Right lobe of liver (tissue), 6 donors: ENCODE measurements at places on chromosomes 12 and 14. TPM values are rescaled to one million over a fixed set of nuclear protein-coding genes. Genes with fewer than 3 reads are reported as not detected.

GRCh38 chr12:48978291-48978740 is at the start of gene WNT1:
Gene WNT1, plus strand, starts transcription at chr12:48978322. Its CDS starts 329 bp downstream, at chr12:48978651.
- H3K4me1 ChIP-seq = peaks cover 4% of the 10 kb centered on the region
- no peak within 1 kb of the TSS for H3K27ac ChIP-seq
- H3K27me3 ChIP-seq = peaks cover 8% of the 10 kb centered on the region
- no peak for DNase-seq

DNA sequence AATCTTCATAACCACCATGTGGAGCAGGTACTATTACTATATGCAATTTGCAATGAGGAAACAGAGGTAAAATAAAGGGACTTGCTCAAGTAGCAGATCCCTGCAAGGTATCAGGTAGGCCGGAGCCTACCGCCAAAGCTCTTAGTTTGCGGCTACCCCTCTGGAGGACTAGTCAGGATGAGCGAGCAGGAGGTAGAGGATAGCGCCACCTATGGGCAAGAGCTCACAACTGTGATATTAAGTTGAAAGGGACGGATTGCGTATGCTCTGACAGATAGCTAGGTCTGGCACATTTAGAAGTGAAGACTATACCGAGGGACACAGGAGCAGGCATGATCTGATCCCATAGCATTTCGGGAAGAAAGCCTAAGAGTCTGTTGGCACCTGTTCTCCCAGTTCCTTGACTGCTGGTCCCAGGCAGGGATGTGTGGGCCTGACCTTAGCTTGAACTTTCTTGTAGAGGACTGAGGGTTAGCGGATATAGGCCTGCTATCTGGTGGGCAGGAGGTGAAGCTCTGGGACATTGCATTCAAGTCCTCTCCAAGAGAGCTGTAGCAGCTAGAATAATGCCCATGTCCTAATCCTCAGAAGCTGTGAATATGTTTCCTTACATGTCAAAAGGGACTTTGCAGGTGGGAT is 48.0 kb downstream of the SLC17A8 start:
- H3K27me3 ChIP-seq = no peaks in the 10 kb centered on the region
- no peak for DNase-seq
- H3K4me3 ChIP-seq = no peak overlapping the region
- no peaks in the 10 kb centered on the region for H3K4me1 ChIP-seq

GRCh38 chr12:6224550-6224949 is 24.4 kb downstream of the CD9 start:
- H3K4me3 ChIP-seq = no peak overlapping the region
- H3K27ac ChIP-seq = no peak overlapping the region
- no peaks in the 10 kb centered on the region for H3K36me3 ChIP-seq
- H3K27me3 ChIP-seq = no peaks in the 10 kb centered on the region
- DNase-seq = no peak

GRCh38 chr14:74599321-74599761 is 12.7 kb downstream of the LTBP2 start:
- no peak overlapping the region for H3K4me3 ChIP-seq
- no peak for DNase-seq
- H3K4me1 ChIP-seq = no peaks in the 10 kb centered on the region
- no peaks in the 10 kb centered on the region for H3K36me3 ChIP-seq

DNA sequence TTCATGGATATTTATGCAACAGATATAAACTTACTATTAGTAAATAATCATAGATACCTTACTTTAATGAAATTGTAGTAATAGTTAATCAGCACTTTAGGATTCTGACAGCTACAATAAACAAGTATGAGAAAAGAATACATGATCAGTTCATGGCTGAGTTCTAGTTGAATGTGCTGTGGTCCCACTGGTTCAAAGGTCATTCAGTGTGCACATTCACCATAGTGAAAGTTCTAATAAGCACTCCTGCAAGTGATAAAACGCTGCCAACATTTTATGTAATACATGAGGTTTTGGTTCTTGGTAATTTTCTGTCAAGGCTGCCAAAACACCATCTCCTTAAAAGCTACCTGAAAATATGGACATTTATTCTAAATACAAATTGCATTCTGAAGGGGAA is 92.6 kb downstream of the NUMB start:
- no peak overlapping the region for H3K4me3 ChIP-seq
- H3K27me3 ChIP-seq = no peaks in the 10 kb centered on the region

DNA sequence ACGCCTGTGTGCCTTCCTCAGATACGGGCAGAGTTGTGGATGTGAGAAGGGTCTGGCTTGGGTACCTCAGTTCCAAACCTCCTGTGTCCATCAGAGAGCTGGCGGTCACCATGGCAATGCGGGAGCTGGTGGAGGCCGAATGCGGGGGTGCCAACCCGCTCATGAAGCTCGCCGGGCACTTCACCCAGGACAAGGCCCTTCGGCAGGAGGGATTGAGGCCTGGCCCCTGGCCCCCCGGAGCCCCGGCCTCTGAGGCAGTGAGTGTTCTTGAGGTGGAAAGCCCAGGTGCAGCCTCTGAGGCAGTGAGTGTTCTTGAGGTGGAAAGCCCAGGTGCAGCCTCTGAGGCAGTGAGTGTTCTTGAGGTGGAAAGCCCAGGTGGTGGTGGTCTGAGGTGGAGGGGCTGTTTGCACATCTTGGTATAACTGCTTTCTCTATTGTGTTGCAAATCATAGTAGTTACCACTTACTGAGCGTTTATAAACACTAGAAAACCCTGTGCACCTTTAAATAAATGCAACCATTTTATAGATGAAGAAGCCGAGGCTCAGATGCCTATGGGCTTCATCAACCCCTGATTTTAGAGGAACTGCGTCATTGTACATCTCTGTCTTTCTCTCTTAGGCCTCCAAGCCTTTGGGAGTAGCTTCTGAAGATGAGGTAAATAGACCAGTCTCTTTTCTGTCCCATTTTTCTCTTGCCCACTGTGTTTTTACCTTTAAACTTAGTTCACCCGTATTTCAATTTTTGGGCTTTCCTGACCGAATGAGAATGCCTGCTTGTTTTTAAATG is 976 bp downstream of the PEX5 start:
- DNase-seq = peak; percentile 47
- no peaks in the 10 kb centered on the region for H3K36me3 ChIP-seq
- H3K4me1 ChIP-seq = peaks cover 7% of the 10 kb centered on the region
- H3K27ac ChIP-seq = peak overlapping the region; percentile 90

DNA sequence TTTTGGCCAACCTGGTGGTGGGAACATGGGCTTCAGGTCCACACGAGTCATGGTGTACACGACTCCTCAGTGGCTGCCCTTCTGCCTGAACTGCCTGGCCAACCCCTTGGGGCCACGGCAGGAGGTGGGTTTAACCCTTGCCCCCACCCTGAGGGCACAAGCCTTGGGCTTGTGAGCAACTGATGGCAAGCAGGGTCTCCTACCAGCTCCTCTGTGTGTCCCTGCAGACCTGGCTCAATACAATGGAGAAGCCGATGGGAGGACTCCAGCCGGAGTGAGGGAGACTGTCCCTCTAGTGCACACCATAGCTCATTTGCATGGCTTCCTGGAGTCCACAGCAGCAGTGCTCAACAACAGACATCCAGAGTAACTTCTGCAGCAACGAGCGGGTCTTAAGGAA is 28.0 kb downstream of the JAG2 start:
- DNase-seq = peak; percentile 20
- H3K4me1 ChIP-seq = no peaks in the 10 kb centered on the region
- H3K27me3 ChIP-seq = no peaks in the 10 kb centered on the region
- H3K36me3 ChIP-seq = no peaks in the 10 kb centered on the region
- no peak overlapping the region for H3K4me3 ChIP-seq
- no peak overlapping the region for H3K27ac ChIP-seq

DNA sequence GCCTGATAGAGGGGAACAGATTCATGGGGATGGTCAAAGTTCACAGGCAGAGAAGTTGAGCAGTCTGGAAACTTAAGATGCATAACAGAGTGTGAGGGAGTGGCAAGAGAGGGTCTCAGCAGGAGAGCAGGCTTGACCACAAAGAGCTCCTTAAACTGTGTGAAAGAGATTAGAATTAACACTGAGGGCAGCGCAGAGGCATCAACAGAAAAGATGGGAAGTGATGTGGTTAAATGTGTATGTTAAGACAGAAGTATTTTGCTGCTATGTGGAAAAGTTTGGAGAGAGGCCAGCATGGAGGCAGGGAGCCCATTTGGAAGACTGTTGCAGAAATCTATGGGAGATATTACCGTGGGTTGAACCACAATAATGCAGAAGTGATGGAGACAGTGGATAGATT is 122.7 kb upstream of the LMNTD1 start:
- no peak overlapping the region for H3K27ac ChIP-seq
- H3K4me3 ChIP-seq = no peak overlapping the region
- no peaks in the 10 kb centered on the region for H3K4me1 ChIP-seq

GRCh38 chr12:116101991-116102390 is 175.5 kb downstream of the MED13L start:
- H3K36me3 ChIP-seq = no peaks in the 10 kb centered on the region
- no peaks in the 10 kb centered on the region for H3K4me1 ChIP-seq
- no peak for DNase-seq
- no peak overlapping the region for H3K4me3 ChIP-seq

- H3K36me3 ChIP-seq = no peaks in the 10 kb centered on the region
- H3K27me3 ChIP-seq = no peaks in the 10 kb centered on the region
- H3K4me1 ChIP-seq = no peaks in the 10 kb centered on the region
- no peak for DNase-seq
- H3K4me3 ChIP-seq = no peak overlapping the region
Measured at GRCh38 chr12:13504736-13505135, 308.2 kb downstream of the EMP1 start.

DNA sequence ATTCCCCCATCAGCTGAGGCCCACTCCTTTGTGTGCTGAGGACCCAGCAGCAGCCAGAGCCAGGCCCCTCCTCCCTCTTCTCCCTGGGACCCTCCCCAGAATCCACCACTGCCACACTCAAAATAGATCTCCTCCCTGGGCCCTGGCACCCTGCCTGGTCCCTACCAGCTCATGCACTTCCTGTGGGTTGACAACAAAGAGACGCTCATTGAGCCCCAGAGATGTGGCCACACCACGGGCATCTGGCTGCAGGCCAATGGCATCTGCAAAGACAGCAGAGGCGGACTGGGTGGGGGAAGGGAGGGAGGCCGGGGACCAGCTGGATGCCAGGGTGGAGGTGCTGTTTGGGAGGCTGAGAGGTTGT is 16.0 kb upstream of the ENDOU start:
- no peaks in the 10 kb centered on the region for H3K36me3 ChIP-seq
- H3K27me3 ChIP-seq = no peaks in the 10 kb centered on the region
- no peak overlapping the region for H3K27ac ChIP-seq
- DNase-seq = peak; percentile 72
- H3K4me1 ChIP-seq = peaks cover 12% of the 10 kb centered on the region
- H3K4me3 ChIP-seq = no peak overlapping the region

DNA sequence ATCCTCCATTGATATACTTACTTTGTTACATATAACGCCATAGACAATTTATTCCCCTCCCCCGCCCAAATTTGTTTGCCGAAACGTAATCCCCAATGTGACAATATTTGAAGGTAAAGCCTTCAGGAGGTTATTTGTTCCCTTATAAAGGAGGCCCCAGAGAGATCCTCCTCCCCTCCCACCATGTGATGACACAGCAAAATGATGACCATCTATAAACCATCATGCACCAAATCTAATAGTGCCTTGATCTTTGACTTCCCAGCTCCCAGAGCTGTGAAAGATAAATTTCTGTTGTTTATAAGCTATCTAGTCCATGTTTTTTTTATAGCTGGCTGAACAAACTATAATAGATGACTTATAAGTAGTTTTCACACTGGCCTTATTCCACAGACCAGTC is 122.2 kb downstream of the PTPRO start:
- H3K4me3 ChIP-seq = no peak overlapping the region
- H3K4me1 ChIP-seq = no peaks in the 10 kb centered on the region
- DNase-seq = no peak
- H3K36me3 ChIP-seq = no peaks in the 10 kb centered on the region
- no peaks in the 10 kb centered on the region for H3K27me3 ChIP-seq
- H3K27ac ChIP-seq = no peak overlapping the region

DNA sequence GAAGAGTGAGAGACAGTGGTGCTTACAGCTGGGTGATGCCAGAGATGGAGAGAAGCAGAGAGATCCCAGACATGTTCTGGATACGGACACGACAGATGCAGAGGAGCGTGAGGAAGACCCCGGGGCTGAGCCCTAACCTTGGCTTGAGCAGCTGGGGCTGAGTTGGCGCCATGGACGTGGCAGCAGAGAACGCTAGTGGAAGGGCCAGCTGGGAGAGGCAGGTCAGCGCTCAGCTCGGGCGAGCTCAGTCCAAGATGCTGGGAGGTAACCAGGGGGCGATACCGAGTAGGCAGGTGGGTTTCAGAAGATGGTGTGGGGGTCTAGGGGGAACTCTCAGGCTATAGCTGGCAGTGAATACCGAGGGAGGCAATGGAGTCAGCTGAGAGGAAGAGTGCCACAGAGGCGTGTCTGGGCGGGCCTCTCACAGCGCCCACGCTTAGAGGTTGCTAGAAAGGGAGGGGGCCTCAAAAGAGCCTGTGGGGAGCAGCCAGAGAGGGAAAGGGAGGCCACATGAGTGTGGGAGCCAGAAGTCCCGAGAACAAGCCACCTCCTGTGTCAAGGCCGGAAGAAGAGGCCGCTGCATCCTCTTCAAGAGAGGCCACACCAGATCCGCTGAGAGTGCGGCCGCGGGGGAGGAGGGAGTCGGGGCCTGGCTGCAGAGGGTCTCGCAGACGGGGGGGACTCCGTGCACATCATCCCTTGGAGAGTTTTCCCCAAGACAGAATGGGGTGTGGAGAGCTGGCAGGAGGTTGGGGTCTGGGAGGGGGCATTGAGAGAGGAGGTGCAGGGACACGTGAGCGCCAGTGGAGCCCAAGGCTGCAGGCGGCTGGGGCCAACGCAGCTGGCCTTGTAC is 57.0 kb upstream of the DIO3 start:
- no peak overlapping the region for H3K27ac ChIP-seq
- no peaks in the 10 kb centered on the region for H3K27me3 ChIP-seq
- no peak overlapping the region for H3K4me3 ChIP-seq
- DNase-seq = peak; percentile 45
- H3K4me1 ChIP-seq = no peaks in the 10 kb centered on the region
- H3K36me3 ChIP-seq = no peaks in the 10 kb centered on the region

DNA sequence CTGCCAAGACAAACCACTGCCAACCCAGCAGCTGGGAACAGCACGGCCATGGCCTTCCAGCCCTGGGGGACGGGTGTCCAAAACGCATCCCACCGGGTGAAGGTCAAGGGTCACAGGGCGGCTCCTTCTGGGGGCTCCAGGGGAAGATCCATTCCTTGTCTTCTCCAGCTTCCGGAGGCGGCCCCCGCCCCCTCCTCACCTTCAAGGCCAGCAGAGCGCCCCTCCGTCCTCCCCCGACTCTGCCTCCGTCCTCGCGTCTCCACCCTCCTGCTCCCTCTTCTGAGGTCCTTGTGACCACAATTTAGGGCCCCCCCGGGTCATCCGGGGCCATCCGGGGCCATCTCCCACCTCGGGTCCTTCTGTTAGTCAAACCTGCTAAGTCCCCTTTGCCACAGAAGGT is 3.9 kb upstream of the NUDT14 start:
- no peak for DNase-seq
- H3K27me3 ChIP-seq = no peaks in the 10 kb centered on the region
- H3K4me3 ChIP-seq = no peak overlapping the region
- H3K4me1 ChIP-seq = no peaks in the 10 kb centered on the region
- no peaks in the 10 kb centered on the region for H3K36me3 ChIP-seq

Gene HHIPL1
- 0.49 TPM for total RNA-seq

Gene XPOT
- total RNA-seq = 32.1 TPM

Gene KRT85
- not detected for total RNA-seq

Gene LAG3
- total RNA-seq = 2.3 TPM

Gene SPIC
- total RNA-seq = 1.5 TPM

Gene RPGRIP1
- total RNA-seq = 0.44 TPM

Gene RDH12
- total RNA-seq = 2.3 TPM

Gene CSRP2
- 22.7 TPM for total RNA-seq
